ENCODE measurements at places on chromosomes 2 and 18.

DNA sequence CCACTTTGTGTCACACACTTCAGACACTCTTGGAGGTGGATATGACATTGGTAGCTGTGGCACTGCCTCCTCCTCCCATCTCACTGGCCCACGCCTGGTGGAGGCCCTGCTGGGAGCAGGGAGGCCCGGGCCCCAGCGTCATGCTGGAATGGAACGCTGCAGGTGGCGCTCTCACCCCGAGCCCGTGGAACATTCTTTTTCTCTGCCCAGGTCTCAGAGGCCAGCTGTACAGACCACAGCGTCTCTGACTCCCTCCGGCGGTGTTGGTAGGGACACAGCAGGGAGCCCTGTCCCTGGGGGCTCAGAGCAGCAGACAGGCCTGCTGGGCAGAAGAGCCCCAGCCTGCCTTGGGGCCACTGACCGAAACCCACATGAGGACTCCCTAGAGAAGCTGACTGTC lies 218.1 kb downstream of the TWIST2 start:
- DNase-seq: no peak

- no peak for DNase-seq
Observed at GRCh38 chr18:63395503-63395902, 26.8 kb downstream of the VPS4B start.

- DNase-seq: no peak
Observed at GRCh38 chr18:53795610-53796009, 428.9 kb downstream of the MBD2 start.

GRCh38 chr2:46082531-46083485 lies 214.4 kb upstream of the EPAS1 start:
- no peak for DNase-seq

DNA sequence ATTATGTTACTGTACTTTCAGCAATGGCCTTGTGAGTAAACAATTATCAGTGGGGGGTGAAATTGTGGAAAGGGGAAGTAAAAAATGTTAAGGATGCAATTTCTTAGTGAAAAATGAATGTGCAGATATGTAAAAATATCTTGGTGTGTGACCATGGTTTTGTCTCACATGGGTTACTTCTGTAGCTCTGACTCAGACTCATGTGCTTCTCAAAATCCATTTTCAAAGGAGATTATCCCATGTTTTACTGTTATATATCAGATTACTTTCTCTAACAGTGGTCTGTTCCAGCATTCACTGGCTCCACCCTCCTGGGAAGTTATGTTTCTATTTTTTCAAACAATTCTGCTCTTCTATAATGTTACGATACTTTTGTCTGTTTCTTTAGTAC lies 298.2 kb upstream of the COL3A1 start:
- no peak for DNase-seq

GRCh38 chr18:67766930-67767329 lies 250.4 kb upstream of the DSEL start:
- DNase-seq: no peak

- DNase-seq: no peak
Observed at GRCh38 chr2:20632446-20632990, 18.4 kb downstream of the HS1BP3 start.

- DNase-seq: no peak
Observed at GRCh38 chr2:41886757-41887156, 161.1 kb upstream of the PKDCC start.

- DNase-seq: no peak
Observed at GRCh38 chr2:44983836-44984604, 25.2 kb downstream of the SIX2 start.

GRCh38 chr2:27717070-27717795 lies 53.5 kb downstream of the SLC4A1AP start:
- no peak for DNase-seq

- DNase-seq: no peak
Observed at GRCh38 chr18:47735041-47735702, 195.3 kb downstream of the SMAD2 start.

DNA sequence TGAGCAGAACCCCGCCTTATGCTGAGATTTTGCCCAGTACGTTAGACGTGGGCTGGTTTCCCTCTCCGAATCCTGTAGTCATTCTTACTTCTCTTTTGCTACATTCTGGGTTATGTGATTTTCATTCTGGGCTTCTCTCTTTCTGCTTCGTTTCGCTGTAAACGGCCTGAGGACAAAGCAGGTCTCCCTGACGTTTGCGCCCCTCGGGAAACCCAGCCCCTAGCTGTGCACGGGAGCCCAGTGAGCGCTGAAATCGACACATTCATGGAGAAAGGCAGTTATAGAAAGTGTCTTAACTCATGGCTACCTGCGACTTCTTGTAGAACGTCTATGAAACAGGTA lies 22.7 kb upstream of the MC5R start:
- DNase-seq: no peak

DNA sequence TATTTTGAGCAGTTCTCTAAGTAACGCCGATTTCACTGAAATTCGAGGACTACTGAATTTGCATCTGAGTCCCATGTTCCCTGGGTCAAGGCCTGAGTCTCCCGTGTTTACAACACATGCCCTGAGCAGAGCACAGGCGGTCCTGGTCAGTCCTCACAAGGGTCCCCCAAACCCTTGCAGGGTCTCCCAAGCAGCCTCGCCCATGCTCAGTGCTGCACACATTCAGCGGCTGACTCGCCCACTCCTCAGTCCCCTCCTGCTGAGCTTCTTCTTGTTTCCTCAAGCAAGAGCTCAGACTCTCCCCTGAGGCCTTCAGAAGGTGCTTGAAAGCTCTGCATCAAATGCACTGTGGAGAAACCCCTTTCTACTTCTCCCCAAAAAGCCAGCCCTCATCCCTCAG lies 114.6 kb downstream of the INHBB start:
- DNase-seq: no peak

GRCh38 chr18:26407736-26408601 lies 140.4 kb downstream of the KCTD1 start:
- no peak for DNase-seq

GRCh38 chr2:80326214-80326613 lies 21.7 kb upstream of the LRRTM1 start:
- DNase-seq: no peak

GRCh38 chr2:230671117-230671516 lies 41.5 kb upstream of the CAB39 start:
- no peak for DNase-seq

- no peak for DNase-seq
Observed at GRCh38 chr2:177489719-177490301, 97.2 kb downstream of the AGPS start.

All from GM12891 (cell line).